ENCODE measurements at places on chromosomes 3 and 15.
A peak's percentile ranks its signal among the peaks of the same experiment; 100 is the strongest.

- no peak for DNase-seq
These were observed 15.2 kb upstream of the NCKIPSD start for GRCh38 chr3:48700731-48701405.

DNA sequence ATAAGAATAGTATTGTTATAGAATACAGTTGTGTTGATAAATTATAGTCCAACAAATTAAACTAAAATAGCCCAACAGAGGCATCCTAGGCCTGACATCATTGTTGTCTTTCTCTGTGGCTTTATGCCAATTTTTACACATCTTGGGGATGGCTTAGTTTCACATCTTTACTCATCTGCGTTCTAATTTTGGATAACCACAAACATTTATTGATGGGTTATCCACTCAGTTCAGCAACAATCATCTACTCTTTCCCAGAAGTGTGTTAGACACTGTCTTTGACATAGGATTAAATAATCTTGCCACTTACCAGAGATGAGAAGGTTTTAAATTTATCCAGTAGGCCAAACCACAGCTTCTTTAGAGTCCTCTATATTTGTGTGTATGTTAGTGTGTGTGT lies 120.8 kb upstream of the PHLDB2 start:
- no peak for DNase-seq

GRCh38 chr3:48926425-48927392 lies 8.1 kb downstream of the ARIH2 start:
- DNase-seq: no peak

DNA sequence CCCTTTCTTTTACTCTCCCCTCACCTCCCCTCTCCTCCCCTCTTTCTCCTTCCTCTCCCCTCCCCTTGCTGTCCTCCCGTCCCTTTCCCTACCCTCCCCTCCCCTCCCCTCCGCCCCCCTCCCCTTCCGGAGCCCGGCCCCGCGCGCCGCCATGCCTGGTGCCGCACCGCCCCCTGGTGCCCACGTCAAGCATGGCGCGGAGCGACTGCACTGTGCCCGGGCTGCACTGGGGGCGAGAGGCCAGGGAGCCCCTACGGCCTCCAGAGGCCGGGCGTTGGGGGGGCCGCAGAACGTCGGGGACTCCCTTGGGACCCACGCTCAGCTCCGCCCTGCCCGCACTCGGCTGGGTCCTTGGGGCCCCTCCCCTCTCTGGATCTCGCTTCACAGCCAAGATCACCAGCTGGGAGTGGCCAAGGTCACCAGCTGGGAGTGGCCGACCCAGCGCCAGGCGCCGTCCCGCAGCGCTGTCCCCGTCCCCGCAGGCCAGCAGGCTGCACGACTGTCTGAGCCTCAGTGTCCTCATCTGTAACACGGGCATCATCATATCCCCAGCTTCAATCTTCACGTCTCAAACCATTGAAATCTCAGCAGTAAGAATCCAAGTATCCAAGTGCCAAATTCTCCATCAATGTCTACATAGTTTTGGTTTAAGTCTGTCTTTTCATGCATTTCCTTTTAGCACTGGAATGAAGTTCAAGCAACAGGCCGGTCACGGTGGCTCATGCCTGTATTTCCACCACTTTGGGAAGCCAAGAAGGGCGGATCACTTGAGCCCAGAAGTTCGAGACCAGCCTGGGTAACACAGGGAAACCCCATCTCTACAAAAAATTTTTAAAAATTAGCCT lies 42.5 kb downstream of the TPRA1 start:
- DNase-seq: peak; percentile 13

- peak; percentile 72 for DNase-seq
These were observed 684 bp upstream of the RPS27L start for GRCh38 chr15:63157891-63158431.

DNA sequence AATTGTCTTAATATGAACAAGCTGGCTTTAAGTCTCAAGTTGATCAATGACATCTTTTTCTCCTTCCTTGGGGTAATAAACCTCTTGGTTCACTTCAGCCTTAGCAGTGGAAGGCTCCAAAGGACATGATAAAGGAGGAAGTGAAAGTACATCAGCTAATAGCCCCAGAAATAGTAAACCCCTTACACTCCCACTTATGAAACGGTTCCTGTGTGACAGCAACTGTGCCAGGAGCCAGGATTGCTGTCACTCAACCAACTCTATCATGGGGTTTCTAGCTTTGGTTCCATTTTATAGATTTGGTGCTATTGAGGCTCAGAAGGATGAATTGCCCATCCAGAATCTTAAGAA lies 216.7 kb downstream of the ABHD5 start:
- DNase-seq: no peak

DNA sequence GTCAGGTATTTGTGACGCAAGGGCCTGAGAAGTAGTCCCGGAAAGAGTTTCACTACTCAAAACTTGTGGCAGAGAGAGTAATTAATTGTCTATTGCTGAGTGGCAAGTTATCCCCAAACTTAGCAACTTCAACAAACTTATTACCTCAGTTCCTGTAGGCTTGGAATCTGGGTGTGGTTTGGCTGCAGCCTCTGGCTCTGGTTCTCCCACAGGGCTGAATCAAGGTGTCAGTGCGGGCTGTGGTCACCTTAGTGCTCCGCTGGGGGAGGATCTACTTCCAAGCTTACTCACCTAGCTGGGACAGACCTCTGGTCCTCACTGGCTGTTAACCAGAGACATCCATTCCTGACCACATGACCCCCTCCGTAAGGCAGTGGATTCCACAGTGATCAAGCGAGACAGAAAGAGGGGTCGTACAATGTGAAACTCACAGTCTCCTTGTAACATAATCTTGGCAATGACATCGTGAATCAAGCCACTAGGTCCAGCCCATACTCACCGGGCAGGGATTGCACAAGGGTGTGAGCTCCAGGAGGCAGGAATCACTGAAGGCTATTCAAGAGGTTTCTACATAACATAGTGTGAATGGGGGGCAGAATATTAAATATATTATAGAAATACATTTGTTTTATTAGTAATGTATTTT lies 138.3 kb downstream of the RYR3 start:
- no peak for DNase-seq

DNA sequence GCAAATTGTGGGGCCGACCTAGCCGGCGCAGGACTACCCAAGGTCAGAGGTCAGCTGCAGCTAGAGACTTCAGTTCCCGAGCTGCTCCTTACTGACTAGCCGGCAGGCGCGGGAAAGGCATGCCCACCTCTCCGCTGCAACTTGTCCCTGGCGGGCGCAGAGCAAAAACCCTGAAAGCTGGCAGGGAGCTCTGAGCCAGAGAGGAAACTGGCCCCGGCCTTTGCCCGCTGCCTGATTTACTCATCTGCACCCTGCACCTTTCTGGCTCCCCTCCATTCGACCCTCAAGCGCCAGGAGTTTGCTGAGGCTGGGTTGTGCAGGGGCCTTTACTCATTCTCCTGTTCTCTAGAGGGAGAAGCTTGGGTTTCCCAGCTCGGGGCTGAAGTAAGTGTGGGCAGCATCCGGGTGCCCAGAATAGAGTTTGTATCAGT lies 1.5 kb downstream of the ZIC4 start:
- no peak for DNase-seq

DNA sequence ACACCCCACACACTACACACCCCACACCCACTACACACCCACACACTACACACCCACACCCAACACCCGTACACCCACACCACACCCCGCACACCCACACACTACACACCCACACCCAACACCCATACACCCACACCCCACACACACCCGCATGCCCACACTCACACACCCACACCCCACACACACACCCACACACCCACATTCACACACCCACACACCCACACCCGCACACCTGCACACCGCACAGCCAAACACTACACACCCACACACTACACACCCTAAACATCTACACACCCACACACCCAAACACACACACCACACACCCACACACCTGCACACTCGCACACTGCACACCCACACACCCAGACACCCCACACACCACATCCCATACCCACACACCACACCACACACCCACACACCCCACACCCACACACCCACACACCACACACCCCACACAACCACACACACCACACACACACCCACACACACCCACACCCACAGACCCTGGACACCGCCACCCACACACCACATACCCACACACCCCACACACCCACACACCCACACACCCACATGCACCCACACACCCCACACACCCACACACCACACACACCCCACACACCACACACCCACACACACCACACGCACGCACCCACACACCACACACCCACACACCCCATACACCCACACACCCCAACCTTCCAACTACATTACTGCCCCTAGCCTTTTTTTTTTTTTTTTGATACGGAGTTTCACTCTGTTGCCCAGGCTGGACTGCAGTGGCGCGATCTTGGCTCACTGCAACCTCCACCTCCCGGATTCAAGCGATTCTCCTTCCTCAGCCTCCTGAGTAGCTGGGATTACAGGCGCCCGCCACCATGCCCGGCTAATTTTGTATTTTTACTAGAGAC lies 16.9 kb downstream of the CEP19 start:
- DNase-seq: peak; percentile 18

GRCh38 chr3:123634149-123635051 lies 49.5 kb upstream of the HACD2 start:
- DNase-seq: no peak

- DNase-seq: no peak
These were observed 98.8 kb upstream of the WNT5A start for GRCh38 chr3:55585856-55586255.

- no peak for DNase-seq
These were observed 58.6 kb upstream of the MCF2L2 start for GRCh38 chr3:183487016-183487415.

- DNase-seq: no peak
These were observed 3.1 kb downstream of the CIAO2A start for GRCh38 chr15:64090527-64090926.

DNA sequence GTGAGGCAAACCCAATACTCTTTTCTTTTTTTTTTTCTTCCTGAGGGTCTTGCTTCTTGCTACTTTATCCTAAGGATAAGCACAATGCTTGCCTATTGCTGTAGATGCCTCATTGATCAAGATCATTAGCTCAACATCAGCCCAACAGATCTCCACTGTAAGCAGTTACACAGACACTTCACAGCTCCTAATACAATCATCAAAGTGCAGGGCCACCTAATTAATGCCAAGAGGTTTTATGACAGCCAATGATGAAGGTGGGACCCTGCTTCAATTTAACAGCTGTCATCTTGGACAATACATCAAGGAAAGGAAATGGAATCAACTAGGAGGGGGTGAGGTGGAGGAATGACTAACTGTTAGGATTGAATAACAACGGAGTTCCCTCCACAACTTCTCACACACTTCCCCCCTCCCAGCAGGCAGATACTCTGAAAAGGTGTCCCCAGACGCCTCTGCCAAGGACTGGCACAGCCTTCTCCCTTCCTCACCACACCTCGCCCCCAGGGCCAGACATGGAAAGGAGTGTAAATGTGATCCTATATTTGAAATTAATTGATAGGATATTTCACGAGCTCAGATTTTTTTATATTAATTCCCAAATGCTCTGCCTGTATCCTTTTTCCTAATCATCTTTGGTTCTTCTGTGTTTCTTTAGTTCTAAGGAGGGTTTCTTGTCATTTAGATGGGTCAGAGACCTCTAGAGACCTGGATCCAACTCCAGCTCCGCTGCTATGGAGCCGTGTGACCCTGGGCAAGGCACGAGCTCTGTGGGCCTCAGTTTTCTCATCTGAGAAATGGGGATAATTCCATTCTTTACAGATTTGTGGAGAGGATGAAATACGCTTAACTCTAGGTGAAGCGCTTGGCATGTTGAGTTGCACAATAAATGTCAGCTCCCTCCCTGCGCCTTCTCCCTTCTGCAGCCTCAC lies 1.2 kb downstream of the DCLK3 start:
- no peak for DNase-seq

GRCh38 chr3:160613661-160614060 lies 48.3 kb upstream of the KPNA4 start:
- DNase-seq: no peak

DNA sequence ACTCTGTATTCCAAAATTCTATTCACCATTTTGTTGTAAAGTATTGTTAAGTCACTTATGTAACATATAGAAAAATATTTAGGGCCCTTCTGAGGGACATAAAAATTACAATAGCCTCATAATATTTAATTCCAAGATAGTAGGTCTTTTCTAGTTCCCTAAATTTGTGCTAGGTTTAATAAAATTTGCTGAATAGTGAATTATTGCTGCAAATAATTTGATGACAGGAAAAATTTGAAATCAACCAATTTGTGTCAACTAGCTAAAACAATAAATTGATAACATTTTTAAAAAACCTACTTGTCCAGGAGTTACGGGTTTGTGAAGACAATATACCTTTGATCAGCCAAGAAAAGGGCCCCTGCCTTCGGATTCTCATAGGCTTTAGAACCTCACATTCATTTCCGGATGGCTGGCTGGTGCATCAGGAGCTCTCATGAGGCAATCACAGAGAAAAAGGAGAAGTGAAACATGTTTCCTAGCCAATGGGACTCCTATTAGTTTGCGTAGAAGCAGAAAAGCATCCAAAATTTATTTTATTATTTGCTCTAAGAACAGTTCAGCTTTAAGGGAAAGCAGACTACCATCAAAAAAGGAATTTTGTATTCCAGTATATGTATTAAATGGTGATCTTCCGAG lies 177.2 kb downstream of the LRRC3B start:
- DNase-seq: no peak

DNA sequence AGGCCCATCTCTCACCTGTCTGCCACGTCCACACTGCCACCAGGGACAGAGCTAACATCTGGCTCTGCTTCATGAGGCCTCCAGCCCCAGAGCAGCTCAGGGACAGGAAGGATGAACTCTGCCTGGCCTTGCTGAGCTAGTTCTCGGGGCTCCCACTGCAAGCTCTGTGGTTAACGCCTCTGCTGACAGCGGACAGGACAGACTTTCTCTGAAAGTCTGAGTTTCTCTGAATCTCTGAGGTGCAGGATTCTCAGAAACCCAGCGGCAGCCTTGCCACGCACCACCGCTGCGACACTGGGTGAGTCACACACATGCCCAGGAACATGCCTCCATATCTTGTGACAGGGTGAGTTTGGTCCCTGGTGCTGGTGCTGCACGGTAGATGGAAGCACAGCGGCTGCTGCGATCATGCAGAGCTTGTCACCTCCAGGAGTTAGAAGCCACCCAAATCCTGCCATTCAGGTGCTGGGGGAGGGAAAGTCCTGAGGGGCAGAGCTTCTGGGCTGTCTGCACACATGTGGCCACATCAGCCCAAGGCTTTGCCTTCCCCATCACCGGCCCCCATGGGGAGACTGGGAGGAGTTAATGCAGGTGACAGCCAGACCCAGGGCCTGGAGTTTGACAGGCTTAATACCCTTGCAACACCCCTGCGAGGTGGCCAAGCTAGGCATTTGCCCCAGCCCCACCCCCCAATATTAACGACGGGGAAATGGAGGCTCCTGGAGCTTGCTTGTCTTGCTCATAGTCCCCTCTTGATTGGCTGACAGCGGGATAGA lies 267.0 kb downstream of the PLCL2 start:
- DNase-seq: peak; percentile 15
